Ascending aorta (tissue), 2 donors: ENCODE measurements at places on chromosomes 13 and 19.

- DNase-seq, result no peak
These were observed 38.7 kb downstream of the KCTD4 start for GRCh38 chr13:45162194-45162593.

- no peak for DNase-seq
These were observed 5.0 kb downstream of the PRODH2 start for GRCh38 chr19:35807633-35808032.

- DNase-seq, result no peak
These were observed 94.1 kb downstream of the RNASEH2B start for GRCh38 chr13:51003642-51004041.

GRCh38 chr13:73904625-73905024, 229.6 kb downstream of the KLF12 start:
- DNase-seq, result no peak

DNA sequence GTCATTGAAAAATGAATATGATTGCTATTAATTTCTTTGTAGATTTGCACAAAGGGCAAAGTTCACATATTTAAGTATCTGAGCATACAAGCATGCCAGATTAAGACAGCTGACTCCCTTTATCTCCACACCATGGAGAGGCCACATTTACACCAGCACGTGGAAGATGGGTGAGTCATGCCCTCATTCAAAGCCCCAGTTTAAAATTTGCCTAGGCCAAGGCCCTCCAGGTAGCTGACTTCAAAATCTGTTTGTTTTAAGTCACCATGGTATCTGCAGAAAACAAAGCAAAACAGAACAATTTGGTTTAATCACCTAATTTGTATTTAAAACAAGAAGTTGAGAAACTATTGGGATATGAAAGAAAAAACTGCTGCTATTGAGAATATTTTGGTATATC, 109.2 kb downstream of the ESD start:
- DNase-seq, result no peak

DNA sequence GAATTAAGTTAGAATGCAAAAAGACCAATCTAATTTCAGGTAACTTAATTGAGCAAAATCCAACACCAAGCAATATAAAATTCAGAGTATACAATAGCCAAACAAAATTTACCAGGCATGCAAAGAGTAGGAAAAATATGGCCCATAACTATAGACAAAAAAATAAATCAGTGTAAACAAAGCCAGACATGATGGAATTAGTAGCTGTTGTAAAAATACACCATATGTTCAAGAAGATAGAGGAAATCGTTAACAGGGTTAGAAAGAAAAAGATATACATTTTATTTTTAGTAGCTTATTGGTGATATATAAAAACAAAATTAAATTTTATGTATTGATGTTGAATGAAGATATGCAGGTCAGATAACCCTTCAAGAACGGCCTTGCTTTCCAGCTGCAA, 621.1 kb upstream of the MIR17HG start:
- DNase-seq, result no peak

- DNase-seq, result no peak
These were observed 329.3 kb downstream of the SPRY2 start for GRCh38 chr13:80011448-80012212.

DNA sequence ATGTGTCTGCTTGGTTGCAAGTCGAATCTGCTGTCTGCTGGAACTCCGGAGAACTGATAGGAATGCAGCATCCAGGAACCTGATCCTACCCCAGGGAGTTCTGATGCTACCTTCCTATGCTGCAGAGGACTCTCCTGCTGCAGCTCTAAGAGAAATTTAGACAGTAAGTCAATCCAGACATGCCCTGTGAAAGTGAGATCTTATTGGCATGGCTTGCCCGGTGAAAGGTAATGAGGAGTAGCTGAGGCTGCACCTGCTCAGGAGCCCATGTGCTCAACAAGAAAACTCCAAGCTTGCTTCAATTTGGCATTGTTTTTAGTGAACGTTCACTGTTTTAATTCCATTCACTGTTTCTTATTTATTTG, 217.3 kb upstream of the SERP2 start:
- DNase-seq, result no peak

DNA sequence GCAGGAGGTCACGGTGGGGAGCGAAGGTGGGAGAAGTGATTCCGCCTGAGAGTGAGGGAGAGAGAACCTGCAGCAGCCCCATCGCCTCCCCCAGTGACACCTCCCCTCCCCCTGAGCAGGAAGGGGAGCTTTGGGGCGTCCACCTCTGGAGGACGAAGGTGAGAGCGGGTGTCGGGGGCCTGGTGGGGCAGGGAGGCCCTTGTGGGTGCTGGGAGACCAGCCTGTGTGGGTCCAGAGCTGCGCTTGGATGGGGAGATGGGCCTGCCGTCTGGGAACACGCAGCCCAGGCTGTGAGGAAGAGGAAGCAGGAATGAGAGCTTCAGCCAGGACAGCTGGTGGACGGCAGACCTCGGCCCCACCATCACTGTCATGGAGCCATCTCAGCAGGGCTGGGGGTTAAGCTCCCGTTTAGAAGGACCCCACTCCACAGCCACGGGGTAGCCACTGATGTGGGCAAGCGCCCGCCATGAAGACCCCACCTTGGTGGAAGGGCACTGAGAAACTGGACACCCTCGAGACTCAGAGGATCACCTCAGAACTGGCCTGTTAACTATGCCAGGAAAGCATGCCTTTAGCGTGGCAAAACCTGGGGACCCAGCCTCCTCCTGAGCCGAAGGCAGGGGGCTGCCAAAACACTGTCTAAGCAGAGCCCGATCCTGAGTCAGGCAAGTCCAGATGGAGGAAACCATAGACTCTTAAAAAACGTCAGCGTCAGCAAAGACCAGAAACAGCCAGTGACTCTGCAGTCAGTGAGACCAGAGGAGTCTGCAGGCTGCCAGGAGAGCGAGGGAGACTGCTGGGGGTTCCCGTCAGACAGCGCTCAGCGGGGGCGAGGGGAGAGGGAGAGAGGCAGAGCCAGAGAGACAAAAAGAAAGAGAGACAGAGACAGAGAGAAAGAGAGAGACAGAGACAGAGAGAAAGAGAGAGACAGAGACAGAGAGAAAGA, 6.4 kb upstream of the PROZ start:
- DNase-seq, result peak; percentile 66

DNA sequence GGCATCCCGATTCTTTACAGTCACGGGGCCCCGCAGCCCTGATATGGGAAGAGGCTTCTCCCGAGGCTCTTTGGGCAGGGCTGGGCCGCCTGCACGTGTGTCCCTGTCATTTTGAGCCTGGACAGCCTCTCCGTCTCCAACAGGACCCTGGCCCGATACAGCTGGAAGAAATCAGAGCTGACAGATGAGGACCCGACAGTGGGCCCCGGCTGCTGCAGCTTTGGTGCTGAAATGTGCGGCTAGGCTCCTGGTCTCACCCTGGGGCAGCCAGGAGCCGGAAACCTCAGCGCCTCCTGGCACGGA, 3.2 kb downstream of the PIAS4 start:
- no peak for DNase-seq
